HTR-8/SVneo (cell line): ENCODE measurements at places on chromosomes 2 and 18.
A peak's percentile ranks its signal among the peaks of the same experiment; 100 is the strongest.

- DNase-seq: no peak
Measured at GRCh38 chr18:2994603-2995432, 18.1 kb downstream of the LPIN2 start.

DNA sequence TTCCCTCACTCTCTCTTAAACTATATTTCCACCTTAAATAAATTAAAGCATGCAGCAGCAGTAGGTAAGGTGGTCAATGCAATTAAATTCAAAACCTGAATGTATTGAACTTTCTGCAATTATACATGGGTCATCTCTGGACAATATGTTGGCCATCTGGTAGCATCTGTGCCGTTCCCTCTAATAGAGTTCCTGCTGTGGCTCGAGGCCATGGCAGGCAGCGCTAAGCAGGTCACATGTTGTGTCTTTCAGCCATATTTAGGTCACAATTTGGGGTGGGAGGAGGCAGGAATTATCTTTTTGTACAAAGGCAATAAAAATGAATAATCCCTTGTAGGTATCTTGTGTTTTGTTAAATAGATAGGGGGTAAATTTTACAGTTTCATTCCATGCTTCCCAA lies 676.2 kb downstream of the ZEB2 start:
- DNase-seq: no peak

DNA sequence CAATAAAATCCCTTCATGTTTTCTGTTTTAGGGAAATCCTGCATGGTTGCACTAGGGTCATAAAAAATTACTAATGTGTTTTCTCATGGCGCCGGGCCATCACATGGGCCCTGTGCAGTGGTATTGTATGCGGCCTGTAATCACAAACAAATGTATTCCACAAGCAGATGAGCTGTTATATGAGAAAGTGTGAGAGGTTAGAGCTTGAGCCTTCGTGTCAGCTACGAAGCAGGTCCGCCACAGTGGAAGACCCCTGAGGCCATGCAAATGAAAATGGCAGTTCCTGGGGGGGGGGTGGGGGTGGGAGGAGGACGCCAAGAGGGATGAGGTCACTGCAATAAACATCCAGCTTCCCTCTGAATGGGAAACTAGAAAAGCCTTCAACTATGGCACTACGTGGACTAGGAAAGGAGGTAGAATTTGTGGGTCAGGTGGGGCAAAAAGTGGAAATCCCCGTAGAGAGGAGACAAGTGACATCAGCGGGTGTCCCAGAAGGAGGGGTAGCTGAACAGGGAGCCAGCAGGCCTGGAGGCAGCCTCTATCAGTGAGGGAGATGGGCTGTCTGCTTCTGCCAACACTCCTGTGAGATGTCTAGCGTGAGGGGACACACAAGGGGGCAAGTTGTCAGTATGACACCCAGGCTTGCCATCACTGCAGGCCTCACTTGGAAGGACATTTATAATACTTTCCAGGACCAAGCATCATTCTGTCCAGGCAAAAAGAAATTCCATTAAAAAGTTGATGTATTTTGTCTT lies 130.3 kb upstream of the CTAGE1 start:
- DNase-seq: no peak

- no peak for DNase-seq
Measured at GRCh38 chr18:12093520-12094257, at the start of gene ANKRD62. TSS of gene ANKRD62 (plus strand) at chr18:12093843. CDS start at chr18:12094018, 175 bp downstream.

GRCh38 chr2:128367601-128368359 lies 49.1 kb upstream of the HS6ST1 start:
- no peak for DNase-seq

- no peak for DNase-seq
Measured at GRCh38 chr2:120203251-120204021, 19.8 kb downstream of the TMEM185B start.

DNA sequence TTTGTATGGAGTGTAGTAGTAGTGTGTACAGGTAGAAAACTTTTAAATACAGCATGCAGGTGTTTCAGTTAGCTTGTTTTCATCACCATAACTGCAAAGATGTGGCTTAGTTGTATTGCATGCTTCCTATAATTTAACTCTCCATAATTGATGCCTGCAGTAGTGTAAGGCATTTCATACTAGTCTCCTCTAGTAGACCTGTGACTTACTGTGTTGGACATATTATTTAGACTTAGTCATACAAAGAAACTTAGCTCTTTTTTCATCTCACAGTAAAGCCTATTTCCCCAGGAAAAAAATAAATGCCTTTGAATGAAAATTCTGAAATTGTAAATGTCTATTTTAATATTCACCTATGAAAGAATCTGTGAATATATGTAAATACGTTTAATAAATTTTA lies 52.8 kb upstream of the TWSG1 start:
- DNase-seq: no peak

- no peak for DNase-seq
Measured at GRCh38 chr2:84395820-84396219, 63.3 kb downstream of the SUCLG1 start.

DNA sequence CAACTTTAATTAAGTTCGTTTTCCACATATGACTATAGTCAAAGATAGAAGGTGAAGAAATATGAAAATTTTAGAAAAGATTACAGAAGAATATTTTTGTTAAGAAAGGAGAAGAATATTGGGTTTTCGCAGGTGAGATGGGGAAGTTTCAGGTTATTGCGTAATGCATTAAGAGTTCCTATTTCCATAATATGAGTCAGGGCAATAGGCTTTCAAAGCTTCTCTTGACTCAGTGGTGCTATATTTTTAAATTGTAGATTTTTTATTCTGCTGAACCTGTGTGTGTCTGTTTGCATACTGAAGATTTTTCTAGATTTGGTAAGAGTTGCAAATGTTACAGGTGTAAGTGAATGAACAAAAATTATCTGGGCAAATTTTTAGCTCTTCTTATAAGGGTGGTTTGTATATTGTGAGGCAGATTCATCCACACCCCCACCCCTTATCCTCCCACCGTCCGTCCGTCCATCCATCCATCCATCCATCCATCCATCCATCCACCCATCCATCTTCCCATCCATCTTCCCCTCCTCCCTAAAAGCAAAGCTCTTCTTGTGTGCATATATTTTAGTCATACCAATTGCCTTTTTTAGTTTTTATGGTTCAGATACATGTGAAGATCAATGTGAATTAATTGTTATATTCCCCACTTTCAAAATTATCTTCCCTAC lies 69.6 kb downstream of the MYO1B start:
- no peak for DNase-seq

GRCh38 chr18:50629148-50629631 lies 69.3 kb downstream of the MAPK4 start:
- no peak for DNase-seq

GRCh38 chr2:43026426-43027096 lies 199.8 kb downstream of the ZFP36L2 start:
- DNase-seq: no peak

- DNase-seq: no peak
Measured at GRCh38 chr2:233656443-233656842, 15.3 kb upstream of the UGT1A9 start.

- no peak for DNase-seq
Measured at GRCh38 chr2:30217644-30218337, 13.5 kb upstream of the LBH start.

- DNase-seq: no peak
Measured at GRCh38 chr2:47250586-47251403, 95.7 kb upstream of the STPG4 start.

DNA sequence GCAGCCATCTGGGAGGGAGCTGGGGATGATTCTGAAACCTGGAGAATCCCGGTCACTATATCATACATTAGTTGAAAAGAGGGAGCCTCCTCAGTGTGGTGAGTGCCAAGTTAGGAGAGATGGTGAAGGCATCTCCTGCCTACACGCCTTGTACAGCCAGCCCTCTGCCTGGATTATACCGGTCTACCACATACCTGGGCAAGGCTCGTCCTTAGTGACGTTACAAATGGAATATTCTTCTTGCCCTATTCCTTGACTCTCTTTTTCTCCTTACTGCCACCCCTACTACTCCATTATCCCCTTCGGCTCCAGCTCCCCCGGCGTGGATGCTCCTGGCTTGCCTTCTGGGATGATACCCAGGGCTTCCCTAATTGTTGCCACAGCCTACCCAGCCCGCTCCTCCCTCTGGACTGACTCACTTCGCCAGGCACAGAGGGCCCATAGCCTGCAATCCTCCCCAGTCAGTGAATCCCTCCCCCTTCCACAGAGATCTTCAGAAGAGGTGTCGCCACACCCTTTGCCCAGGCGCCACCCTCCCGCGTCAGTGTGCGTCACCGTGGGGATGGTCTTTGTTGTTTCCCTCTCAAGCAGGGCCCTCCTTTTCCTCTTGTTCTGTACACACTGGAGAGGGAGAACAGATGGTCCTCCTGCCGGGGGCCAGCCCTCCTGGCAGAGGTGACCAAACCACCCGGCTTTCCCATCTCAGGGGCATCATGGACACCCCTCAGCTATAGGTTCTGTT lies 115.2 kb upstream of the EPAS1 start:
- no peak for DNase-seq

DNA sequence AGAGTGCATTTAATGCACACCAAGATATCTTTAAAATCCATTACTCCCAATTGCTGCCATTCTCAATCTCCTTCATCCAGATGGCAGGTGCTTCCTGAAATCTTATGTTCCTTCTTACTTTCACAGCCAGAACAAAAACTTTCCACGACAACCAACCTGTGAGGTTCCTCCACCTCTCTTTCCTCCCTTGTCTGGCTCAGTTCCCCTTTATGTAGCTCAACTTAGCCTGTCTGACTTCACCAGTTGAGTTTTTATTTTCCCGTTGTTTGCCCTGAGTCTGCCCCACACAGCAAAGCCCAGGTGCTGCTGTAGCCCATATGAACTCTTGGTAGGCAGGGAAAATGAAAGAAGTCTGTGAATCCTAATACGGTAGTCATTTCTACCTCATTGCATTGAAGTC lies 112.5 kb downstream of the MREG start:
- DNase-seq: no peak

DNA sequence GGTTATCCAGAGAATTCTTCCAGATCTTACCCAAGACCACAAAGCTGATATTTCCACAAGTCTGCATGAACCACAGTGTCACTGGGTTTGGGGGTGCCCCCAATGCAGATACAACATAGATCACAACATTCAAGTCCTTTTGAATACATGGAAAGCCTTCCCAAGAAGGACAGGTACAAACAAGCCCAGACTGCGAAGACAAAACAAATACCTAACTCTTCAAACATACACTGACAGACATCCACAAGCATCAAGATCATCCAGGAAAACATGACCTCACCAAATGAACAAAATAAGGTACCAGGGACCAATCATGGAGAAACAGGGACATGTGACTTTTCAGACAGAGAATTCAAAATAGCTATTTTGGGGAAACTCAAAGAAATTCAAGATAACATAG lies 93.1 kb downstream of the MDH1 start:
- DNase-seq: no peak

DNA sequence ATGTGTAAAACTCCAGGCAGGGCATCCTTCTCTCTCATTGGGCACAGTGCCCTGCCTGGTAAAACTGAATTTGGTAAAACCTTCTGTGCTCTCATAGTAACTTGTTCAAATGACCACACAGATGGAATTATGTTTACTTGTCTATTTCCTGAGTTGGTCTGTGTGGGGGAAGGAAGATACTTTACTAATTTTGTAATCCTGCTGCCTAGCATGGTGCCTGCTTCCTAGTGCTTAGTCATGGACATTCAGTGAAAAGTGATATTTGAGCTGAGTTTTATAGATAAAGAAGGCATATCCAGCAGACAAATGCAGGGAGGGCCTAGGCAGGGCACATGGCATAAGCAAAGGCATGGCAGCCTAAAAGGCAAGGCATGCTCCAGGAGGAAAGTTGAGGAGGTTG lies 199.4 kb downstream of the FSHR start:
- no peak for DNase-seq

- DNase-seq: no peak
Measured at GRCh38 chr2:223051693-223052289, at the start of gene KCNE4. TSS of gene KCNE4 (plus strand) at chr2:223052190. CDS start at chr2:223052831, 641 bp downstream.

GRCh38 chr2:44941551-44942234 lies at the start of gene SIX3:
TSS of gene SIX3 (plus strand) at chr2:44941702. CDS start at chr2:44942105, 403 bp downstream.
- DNase-seq: no peak

- no peak for DNase-seq
Measured at GRCh38 chr2:85865539-85866164, 23.1 kb downstream of the ST3GAL5 start.

DNA sequence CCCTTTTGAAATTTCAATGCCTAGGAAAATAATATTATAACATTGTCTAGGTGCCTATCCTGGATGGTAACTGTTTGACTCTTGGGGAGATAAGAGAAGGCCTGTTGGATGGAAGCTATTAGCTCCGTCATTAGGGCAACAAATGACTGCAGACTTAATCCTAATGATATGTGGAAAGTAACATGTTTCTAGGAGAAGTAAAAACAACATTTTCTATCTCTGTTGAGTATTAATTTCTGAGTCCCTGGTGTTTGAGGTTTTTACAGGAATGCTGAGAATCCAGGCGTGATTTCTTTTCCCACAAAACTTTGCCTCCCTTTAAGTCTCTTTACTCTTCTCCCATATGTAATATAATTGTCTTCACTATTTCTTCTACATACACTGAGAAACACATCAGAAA lies 159.1 kb downstream of the GALNT1 start:
- DNase-seq: no peak

GRCh38 chr2:70919672-70920366 lies 15.9 kb upstream of the ATP6V1B1 start:
- DNase-seq: peak; percentile 85

GRCh38 chr2:56102866-56103265 lies 80.9 kb upstream of the CCDC85A start:
- no peak for DNase-seq

GRCh38 chr2:88692187-88692586 lies 714 bp downstream of the RPIA start:
- peak; percentile 15 for DNase-seq

GRCh38 chr2:172655838-172656573 lies 79.6 kb upstream of the RAPGEF4 start:
- no peak for DNase-seq

GRCh38 chr2:152580714-152581113 lies 136.5 kb downstream of the PRPF40A start:
- no peak for DNase-seq

- DNase-seq: no peak
Measured at GRCh38 chr2:219356834-219357233, 24.3 kb upstream of the RESP18 start.

- DNase-seq: peak; percentile 82
Measured at GRCh38 chr2:157173740-157174184, 83.7 kb upstream of the GALNT5 start.

DNA sequence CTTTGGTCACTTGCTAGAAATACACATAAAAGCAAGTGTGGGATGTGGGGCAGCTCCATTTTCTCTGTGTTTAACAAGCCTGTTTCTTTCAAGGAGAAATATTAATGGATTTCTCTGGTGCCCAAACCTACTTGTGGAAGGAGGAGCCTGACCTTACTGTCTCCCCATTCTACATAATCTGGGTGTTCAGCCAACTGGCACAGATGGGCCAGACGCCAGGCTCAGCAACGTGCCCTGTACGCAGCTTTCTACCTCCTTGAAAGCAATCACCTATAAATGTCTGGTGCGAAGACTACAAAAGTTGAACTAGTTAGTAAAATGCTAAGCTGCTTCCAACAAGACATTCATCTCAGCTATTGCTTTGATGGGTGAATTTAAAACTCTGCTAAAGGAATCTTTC lies 33.2 kb upstream of the MYO3B start:
- DNase-seq: no peak

- no peak for DNase-seq
Measured at GRCh38 chr2:174124181-174124580, 124.2 kb downstream of the OLA1 start.

GRCh38 chr18:77006305-77007175 lies 126.0 kb downstream of the MBP start:
- DNase-seq: no peak
